ENCODE measurements at places on chromosomes 11 and 22.

GRCh38 chr11:110356762-110357671 lies 60.6 kb upstream of the RDX start:
- no peak overlapping the region for H3K4me3 ChIP-seq
- no peaks in the 10 kb centered on the region for H3K27me3 ChIP-seq
- DNase-seq = no peak

DNA sequence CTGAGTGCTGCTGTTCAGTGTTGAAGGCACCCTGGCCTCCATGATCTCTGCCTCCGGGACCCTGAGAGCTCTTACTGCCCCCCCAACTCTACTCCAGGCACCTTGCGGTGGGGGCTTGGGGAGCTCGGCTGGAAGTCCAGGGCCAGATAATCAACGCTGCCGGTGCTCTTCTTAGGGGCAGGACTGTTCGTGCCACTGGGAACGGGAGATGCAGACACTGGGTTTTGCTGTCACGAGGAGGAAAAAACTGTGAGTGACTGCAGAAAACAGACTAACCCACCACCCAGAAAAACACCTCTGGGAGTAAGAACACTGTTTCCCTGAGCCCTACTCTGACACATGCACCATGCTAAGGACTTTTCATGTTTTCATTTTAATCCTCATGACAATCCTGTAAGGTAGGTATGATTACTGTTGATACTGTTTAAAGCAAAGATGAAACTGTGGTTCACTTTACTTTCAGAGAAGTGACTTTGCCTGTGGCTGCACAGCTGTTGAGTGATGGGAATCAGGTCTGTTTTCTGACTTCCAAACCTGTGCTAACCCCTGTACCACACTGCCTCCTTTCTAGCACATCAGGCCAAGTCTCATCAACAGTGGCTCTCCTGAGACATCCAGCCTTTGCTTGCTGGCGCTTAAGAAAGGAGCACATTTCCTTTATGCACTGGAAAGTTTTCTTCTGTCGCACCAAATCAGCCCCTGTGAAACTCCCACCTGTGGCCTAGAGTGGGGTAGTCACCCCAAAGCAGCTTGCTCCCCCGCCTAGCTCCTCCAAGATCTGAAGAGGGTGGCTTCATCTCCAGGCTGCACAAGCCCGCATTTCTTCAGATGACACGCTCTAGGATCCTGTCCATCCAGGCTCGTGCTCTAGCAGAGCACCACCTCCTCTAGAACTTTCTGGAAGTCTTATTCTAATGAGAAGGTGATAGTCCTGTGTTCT lies 31.8 kb downstream of the USP35 start:
- H3K4me1 ChIP-seq = no peaks in the 10 kb centered on the region
- H3K36me3 ChIP-seq = peaks cover 73% of the 10 kb centered on the region
- DNase-seq = no peak
- no peak overlapping the region for H3K4me3 ChIP-seq
- H3K27ac ChIP-seq = no peak overlapping the region

DNA sequence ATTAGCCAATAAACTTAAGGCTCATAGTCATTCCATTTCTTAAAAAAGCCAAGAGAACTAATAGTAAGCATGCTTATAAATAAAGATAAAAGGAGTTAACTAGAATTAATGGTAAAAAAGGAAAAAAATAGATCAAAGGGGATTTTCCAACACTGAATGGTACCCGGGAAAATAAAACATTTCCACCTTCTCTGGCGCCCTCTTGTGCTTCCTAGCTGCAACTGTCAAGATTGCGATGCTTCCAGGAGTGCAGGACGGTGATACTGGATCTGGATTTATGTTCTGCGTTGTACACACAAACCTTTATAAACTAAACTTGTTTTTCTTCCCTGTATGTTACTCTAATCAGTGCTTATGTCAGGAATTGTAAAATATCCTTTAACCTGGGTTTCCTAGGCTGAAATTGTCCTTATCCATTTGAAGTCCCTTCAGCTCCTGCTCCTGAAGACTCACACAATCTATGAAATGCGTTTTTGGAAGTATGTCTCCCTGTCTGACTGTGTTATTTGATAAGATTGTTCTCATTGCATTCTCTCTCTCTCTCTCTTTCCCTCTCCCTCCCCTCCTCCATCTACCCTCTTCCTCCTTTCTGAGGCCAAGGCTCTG lies 9.6 kb upstream of the HTATIP2 start:
- no peak overlapping the region for H3K27ac ChIP-seq
- no peaks in the 10 kb centered on the region for H3K27me3 ChIP-seq
- no peaks in the 10 kb centered on the region for H3K36me3 ChIP-seq
- DNase-seq = no peak

DNA sequence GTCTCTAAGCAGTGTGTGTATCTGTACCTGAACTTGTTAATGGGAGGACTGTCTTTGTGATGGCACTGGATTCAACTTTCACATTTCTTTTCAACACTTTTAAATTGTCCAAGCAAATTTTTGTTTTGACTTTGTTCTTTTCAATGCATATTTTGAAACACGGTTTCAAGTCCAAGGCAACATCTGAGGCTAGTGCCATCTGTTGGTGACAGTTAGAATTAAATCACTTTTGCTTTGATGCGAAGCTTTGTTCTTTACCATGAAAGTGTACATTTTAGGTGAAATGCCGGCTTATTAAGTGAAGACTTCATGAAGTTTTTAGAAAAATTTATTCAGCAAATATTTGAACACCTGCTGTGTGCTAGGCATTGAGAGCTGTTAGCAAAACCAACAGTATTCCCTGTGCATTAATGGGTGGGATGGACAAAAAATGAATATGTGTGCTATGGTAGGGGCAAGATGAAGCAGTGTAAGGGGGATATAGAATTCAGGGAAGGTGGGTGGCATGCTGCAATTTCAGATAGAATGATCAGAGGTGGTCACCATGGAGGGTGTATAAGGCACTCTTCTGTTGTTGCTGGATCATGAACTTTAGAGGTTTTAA lies 70.2 kb downstream of the DDX10 start:
- no peak overlapping the region for H3K4me3 ChIP-seq
- H3K27ac ChIP-seq = no peak overlapping the region
- no peaks in the 10 kb centered on the region for H3K36me3 ChIP-seq

Measured in thoracic aorta (tissue), 2 donors.